T-helper 1 cell (primary cell): ENCODE measurements at places on chromosomes 12 and 14.
A peak's percentile ranks its signal among the peaks of the same experiment; 100 is the strongest.

DNA sequence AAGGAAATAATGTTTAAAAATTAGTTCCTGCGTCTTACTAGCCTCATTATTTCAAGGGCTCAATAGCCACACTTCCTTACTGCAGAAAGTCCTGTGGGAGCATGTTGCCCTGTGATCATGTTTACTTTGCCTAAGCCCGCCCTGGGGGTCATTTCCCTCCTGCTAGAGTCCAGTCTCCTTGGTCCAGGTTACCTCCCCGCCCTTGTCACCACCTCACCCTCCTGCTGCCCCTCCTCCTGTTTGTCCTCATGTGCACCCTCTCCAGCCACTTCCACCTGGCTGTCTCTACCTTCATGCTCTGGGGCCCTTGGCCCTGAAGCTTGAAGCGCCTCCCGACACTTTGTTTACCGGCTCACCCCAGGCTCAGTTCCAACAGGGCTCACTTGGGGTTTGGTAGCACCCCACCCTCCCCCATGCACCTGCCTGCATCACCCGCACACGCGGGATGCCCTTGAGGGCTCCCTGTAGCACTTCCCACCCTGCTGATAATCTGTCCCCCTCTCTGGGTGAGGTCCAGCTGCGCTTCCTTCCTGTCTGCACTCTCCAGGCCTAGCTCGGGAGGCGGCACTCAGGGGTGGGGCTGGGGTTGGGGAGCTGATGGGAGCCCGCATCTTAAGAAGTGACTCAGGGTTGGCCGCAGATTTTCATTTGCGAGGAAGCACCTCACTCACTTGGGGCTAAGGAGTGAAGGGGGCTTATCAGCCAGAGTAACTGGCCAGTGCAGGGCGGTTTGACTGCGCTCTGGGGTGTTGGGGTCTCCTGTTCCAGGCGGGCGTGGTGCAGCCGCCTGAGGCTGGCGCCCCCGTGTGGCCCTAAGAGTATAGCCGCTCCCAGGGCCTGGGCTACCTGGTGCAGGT, 40.1 kb downstream of the SMIM41 start:
- DNase-seq: no peak

DNA sequence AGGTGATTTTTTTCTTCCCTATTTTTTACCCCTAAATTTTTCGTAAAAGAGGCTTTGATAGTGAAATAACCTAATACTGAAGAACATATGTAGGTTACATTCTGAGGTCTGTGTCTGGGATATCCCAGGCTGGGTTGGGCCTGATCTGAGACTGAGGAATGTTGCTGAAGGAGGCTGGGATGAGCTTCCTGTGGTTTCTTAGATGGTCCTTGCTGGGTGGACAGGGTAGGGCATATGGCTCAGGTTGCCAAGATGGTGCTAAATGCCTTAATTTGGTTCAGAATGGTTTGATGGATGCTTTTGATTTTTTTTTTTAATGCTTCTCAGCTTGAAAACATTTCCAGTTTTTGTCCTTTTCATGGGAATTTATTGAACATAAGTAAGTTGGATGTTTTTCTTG, 124.6 kb upstream of the PMCH start:
- no peak for DNase-seq

DNA sequence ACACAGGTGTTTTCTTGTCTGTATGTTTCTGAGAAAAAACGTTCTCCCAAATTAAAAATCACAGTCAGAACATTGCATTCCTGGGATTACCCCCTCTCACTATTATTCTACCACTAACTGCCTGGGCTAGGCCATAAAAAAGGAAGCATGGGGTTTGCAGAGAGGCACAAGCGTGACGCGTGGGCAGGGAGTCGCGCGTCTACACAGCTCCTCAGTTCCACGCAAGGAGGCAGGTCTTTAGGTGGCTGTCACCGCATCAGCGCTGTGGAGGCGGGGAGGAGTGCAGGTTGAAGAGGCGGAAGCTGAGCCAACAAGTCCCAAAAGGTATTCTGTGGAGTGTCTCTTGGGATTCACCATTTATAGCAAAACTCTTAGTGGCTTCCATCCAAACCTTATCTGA, 109.9 kb downstream of the RIMBP2 start:
- DNase-seq: no peak

- DNase-seq: peak; percentile 74
These were observed 90.7 kb downstream of the NINJ2 start for GRCh38 chr12:572532-572899.

- DNase-seq: no peak
These were observed 47.3 kb downstream of the KCNA1 start for GRCh38 chr12:4956968-4957367.

- DNase-seq: no peak
These were observed 825.7 kb downstream of the AACS start for GRCh38 chr12:125890971-125891370.

GRCh38 chr14:97328743-97329142, 531.6 kb downstream of the VRK1 start:
- DNase-seq: no peak

DNA sequence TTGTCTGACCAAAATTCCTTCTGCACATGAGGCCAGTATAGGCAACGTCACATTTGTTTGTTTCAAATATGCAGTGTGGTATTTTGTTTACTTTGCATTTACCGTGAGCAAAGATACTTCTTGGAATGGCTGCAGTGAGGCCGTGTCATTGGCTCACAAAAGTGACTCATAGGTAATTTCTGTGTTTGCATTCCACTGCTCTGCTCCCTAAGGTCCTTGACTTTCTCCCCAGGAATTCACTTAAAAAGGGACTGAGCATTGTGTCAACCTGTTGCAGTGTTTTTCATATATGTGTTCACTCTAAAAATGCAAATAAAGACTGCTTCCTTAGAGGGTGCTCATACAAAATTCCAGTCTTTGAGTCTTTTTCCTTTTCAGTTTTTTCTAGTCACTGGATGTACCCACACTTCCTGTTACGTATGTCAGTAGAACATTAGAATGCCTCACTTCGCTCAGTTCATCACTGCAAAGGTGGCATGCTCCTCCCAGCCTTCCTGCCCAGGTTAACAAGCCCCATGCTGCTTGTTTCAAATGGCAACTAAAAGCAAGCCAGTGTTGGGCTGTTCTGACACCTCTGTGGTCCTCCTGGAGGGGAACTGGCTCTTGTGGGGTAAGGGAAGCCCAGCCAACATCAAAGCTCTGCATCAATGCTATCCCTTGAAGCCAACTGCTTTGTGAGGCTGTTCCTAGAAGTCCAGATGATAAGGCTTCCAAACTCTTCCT, 9.1 kb downstream of the C12orf76 start:
- no peak for DNase-seq

DNA sequence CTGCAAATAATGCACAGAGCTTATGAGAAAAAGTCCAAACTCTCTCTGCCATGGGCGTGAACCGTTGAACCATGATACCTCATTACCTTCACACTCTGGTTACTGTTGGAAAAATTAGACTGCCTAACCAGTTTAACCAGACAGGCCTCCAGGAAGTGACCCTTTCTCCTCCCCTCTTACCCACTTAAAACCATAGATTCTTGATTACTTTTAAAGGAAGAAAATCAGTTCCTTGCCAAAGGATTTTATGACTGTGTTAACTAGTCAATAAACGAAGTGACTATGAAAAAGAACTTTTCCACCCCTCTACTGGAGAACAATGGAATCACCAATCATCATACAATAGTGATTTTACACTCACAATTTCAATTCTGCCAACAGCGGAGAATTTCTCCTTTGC, 254.0 kb upstream of the ATP2B1 start:
- DNase-seq: no peak

- DNase-seq: no peak
These were observed 26.3 kb downstream of the BATF start for GRCh38 chr14:75548544-75548943.

- DNase-seq: no peak
These were observed 11.1 kb upstream of the MARK3 start for GRCh38 chr14:103374121-103374520.

DNA sequence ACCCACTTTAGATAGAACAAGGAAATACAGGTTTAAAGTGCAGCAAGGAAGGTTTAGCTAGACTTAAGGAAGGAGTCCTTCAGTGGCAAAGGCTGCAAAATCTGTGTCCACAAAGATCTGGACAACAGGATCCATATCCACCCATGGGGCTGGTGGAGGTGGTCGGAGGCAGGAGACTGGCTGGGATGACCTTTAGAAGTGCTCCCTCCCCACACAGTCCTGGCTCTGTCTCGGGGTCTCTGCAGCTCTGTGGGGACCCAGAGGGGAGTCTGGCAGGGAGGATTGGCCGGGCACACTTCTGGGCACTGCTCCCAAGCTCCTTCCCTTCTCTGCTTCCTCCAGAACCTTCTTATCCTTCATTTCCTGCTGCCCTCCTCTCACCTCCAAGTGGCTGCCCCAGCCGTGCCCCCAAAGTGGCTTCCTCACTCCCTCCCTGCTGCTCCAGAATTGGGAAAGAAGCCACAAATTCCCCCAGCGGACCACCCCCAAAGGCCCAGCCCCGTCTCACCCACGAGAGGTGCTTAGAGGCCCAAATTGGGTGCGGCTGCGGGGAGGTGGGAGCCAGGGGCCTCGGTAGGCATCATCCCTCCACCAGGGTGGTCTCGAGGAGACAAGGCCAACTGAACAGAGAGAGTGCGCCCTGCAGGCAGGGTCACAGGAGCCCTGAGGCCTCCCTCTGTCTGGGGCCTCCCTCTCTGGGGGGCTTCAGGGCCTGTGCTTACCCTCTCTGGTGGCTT, 21.9 kb upstream of the PGF start:
- no peak for DNase-seq

DNA sequence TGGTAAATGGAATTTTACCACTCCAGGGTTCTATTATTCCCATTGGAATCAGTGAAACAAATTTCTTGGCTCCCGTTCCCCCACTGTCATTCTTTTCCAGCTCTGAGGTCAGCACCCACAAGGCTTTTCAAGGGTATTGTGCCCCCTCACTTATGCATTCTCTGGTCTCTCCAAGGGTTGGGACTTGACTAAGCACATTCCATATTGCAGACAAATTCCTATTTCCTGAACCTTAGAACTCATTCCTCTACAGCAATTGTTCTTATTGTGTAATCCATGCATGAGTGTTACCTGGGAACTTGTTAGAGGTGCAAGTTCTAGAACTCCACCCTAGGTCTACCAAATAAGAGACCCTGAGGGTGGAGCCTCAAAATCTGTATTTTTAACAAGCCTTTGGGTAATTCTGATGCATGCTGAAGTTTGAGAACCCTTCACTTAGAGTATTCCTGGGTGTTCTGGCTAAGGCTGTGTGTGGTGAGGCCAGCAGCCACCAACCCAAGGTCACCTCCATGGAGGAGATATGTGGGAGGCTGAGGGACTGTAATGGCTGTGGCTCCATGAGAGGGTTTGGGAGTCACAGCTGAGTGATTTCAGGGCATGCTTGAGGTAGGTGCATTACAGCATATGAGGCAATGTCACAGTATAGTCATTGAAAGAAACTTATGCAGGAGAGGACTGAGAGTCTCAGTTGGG, 150.9 kb downstream of the TTC6 start:
- no peak for DNase-seq

DNA sequence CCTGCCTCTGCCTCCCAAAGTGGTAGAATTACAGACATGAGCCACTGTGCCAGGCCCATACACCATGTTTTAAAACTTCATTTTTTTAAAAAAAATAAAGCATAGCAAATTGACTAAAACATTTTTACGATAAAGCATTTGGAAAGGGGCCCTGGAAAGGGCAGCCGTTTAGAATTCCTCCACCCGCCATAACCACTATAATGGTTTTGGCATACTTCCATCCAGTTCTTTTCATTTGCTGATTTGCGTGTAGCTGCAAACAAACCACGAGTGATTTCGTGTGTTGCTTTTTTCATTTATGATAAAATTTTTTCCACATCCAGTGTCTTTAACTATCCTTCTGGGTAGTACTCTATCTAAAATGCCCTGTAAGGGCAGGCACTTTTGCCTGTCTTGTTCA, 91.8 kb upstream of the RIN3 start:
- DNase-seq: no peak

DNA sequence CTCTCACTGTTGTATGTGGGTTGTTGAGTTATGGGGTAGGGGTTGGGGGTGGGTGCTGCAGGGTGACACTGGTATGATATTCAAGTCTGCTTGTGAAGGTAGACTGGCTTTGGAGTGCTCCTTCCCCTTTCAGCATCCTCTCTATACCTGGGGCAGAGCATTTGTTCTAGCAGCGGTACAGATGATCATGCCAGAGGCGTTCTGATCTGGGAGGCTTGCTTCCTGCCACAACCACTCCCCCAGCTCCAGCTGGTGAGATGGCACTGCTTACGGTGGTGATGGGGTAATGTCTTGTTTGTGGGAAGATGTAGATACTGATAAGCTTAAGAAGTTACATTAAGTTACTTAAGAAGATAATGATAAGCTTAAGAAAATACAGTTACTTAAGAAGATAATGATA, 131.8 kb downstream of the ERC1 start:
- DNase-seq: peak; percentile 16

GRCh38 chr14:65080960-65081747, 21.2 kb downstream of the MAX start:
- DNase-seq: no peak

DNA sequence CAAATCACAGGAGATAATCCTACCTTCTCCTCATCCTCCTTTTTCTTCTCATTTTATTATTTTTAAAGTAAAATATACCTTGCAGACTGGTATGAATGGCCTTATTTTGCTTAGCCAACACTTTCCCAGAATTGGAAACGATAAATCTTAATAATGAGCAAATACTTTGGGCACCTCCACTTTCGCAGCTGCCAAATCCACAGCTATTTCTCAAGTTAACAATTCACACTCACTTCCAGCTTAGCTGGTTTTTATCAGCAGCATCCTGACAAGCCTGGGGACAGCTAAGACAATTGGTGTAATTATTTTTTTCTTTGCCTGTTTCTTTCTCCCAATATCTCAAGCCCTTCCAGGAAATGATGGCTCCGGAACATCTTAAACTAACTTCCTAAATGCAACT, 867.5 kb upstream of the TMEM132C start:
- no peak for DNase-seq
